ENCODE measurements at places on chromosomes 3 and 15.

GRCh38 chr15:25246641-25247406 is 192.0 kb downstream of the UBE3A start:
- no peak for DNase-seq

DNA sequence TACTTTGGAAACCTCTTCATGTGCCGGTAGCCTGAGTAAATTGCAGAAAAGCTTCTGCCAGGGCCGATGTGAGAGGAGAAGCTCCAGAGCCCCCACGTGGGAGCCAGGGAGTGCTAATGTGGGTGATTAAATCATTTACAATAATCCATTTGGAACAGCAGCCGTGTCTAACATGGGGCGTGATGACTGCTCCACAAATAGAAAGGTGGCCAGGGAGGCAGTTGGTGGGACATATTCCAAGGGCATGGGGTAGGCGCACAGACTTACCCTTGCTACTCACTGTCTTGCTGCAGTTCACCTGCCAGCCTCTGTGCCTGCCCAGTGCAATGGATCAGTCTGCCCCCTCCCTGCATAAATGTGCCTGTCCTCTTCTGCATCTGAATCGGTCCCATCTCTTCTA is 39.3 kb upstream of the INSYN1 start:
- DNase-seq: no peak

GRCh38 chr3:55964491-55964985 is 477.4 kb upstream of the WNT5A start:
- no peak for DNase-seq

- DNase-seq: no peak
Measured at GRCh38 chr3:55296791-55297190, 190.3 kb downstream of the WNT5A start.

GRCh38 chr3:192170031-192170430 is 557.3 kb downstream of the FGF12 start:
- DNase-seq: no peak

DNA sequence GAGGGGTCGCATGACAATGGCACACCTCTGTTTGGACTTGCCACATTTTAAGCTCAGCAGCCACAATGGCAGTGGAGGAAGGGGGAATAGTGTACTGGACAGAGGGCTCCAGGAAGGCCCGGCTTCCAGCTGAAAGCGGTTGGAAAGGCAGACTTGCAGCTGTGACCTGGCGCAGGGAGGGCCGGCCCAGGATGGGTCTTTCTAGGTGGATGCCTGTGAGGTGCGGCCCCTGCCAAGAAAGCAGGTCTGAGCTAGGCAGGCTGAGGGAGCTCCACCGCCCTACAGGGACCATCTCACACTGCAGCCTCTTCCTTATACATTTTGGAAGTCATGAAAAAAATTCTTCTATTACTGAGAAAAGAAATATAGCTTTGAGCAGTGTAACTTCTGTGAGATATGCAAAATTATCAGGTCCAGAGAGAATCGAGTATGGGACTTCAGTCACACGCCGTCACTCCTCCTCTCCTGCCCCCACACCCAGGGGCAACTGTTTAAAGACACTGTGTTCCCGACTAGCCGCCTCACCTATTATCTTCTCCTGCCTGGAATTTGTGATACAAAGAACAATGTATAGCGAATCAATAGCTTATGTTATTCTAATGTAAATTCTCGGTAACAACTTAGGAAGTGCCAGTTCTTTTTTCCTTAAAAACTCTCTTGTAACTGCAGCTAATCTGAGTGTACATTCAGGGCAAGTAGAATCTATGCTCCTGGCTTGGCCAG is 331.0 kb downstream of the OCA2 start:
- no peak for DNase-seq

GRCh38 chr3:124610130-124610529 is 120.1 kb upstream of the UMPS start:
- DNase-seq: no peak

GRCh38 chr3:37551857-37552256 is 309.8 kb upstream of the CTDSPL start:
- DNase-seq: no peak

DNA sequence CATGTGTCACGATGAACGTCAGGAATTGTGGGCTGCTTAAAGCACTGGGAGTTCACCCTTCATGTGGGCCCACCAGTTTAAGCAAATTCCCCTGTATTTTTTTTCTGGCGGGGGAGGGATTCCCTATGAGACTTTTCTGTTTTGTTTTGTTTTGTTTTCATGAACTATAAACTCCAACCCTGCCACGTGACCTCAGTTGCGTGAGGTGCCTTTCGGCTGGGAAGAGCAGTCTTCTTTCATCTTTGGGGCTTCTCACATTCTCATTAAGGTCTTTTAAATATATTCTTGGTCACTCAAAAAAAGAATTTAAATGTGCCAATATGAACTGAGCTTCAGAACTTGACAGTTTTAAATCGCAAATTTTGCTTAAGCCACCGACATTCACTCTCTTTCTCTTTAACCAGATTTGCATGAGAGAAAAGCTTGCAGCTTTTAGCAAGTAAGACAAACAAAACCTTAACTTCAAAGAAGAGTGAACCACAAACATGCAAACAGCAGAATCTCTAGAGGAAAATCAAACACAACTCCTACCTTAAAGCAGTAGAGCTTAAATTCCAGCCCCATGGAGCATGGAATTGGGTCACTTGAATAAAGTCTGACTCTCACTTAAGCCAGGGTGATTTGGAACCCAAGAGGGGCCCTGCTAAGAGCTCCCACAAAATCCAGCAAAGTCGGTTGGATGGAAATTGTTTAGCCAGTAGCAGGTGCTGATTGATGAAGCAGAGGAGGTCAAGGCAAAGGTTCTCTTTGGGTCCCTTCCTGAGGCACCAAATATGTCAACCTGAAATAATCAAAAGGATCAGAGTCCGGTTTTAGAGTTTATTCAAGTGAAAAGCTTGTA is 699.8 kb upstream of the GBE1 start:
- no peak for DNase-seq

DNA sequence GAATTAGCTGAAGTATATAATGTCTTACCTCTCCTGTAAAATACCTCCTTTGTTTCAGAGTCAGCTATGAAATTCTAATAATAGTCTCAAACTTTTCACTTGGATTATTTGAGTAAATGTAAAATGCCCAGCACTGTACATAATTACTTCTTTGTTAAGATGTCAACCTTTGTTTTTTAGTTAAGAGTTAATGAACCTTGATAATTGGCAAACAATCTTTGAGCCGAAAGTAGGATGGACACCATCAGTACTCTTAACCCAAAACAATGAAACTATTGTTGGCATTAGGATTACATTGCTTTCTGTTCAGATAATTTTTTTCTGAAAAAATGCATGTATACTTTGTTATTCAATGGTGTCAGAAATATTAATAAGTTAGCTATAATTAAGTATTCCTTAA is 3.0 kb upstream of the NECTIN3 start:
- DNase-seq: no peak

Data from CD8-positive, alpha-beta T cell (primary cell).